ENCODE measurements at places on chromosomes 3 and 15. TPM values are rescaled to one million over a fixed set of nuclear protein-coding genes. Genes with fewer than 3 reads are reported as not detected.

DNA sequence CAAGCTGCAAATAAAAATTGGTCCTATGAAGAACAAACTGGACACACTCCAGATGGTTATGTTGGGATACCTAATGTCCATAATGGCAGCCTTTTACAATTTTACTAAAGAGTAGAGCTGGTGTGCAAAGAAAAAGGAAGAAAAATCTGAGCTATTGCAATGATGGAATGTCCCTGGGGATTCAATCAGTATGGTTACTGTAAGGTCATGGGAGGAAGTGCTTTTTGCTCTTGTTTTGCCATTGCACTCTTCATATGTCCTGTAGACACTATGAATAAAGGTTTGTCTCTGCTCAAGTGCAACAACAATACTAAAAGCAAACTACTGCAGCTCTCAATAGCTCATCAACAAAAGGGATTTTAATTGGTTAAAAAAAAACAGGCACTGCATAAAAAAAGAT, 5.4 kb downstream of the PFN2 start:
- no peak for DNase-seq

GOLGA6L7 gene
- total RNA-seq, result not detected

GRCh38 chr3:127800508-127800907, 21.8 kb downstream of the MGLL start:
- DNase-seq, result no peak

DNA sequence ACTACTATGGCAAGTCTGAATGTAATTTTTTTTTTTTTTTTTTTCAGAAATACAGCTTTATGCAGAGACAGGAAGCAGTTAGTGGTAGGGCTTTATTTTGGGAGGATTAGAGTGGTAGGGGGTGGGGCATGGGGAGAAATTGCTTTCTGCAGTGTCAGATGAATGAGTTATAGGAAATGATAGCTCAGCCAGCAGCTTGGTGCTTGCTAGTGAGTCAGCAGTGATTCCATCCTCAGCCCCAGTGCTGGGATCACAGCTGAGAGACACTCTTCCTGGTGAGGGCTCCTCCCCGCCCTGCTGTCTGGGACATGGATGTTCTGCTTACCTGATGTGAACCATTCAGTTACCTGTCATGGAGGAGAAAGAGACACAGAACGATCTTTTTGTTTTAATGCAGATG, 39.6 kb downstream of the SEMA6D start:
- no peak for DNase-seq

DNA sequence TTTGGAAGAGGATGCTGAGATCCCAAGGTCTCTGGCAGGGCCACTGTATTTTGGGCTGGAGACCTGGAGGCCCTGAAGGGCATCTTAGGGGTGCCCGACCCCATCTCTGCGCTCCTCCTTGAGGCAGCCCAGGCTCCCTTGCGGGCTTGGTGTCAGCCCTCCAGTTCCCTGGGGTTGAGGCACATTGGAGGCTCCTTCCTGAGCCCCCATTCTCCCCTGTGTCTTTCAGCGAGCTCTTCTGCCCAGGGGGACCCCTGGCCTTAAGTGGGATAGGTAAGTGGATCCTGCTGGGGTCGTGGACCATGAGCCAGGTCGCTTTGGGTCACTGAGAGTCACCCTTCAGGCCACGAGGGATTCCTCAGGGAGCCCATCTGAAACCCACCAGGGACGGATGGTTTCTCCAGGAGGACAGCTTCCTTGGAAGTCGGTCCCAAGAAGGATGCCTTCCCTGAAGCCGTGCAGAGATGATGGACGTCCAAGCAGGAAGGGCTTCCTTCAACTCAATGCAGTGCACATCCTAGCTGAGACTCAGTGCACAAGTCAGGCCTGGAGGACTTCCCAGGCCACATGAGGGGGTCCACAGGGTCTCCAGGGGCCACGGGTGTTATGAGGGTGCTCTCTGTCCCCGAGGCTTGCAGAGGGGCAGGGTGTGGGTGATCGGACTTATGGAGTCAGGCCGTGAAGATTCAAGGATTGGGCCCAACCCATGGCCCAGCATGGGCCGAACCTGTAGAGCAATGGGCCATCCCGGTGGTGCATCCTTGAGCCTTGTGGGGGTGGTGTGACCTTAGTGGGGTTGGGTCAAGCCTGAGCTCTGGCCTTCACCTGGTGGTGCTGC, 224.3 kb downstream of the SNRPN start:
- DNase-seq, result peak; percentile 51

DNA sequence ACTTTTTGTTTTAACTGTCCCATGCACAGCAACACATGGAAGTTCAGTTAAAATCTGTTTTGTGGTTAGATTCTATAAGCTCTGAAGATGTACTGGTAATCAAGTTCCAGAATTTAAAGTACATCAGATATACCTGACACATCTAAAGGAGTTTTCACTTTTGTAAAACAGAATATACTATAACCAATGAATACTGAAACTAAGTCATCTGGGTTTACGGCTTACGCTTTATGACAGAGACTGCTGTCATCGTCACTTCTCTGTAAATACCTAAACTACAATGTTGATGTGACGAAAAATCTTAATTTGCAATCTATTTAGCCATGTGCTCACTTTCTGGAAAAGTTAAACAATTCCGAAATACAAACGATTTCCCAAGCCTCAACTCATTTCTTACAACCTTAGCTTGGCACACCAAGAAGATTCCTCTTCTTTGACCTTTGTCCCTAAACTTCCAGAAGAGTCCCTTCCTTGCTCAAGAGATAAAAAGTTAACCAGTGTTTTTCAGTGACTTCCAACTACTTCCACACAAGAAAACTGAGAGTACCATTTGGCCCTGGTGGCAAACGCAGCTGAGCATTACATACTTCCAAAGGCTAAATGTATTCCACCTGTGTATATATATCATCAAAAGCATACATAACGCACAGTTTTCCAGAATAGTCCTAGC, 56.8 kb upstream of the NEK10 start:
- no peak for DNase-seq

DNA sequence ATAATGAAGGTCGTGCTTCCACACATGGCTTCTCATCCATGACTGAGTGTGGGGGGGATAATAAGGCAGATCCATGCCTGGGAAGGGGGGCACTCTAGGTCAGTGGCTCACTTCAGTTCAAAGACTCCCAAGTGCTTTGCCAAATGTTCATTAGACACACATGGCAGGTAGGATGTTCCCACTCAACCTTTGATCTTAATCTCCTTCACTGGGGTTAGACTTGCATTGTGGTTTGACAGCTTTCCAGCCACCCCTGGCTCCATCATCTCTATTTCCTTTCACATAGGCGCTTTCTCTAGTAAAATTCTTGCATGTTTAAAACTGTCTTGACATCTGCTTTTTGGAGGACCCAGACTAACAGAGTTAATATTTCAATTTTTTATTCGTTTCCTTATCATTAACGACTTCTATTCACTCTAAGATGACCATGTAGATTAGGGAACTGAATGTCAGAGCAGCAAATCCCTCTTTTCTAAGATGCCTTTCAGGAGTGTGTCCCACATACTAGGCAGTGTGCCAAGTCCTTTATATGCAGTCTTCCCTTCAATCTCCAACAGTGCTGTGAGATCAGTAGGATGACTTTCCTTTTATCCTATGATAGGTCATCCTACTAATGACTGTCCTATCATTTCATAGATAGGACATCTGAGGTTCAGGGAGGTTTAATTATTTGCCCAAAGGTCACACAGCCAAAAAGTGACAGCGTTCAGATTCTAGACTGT, 57.9 kb downstream of the BTD start:
- no peak for DNase-seq

GRCh38 chr3:119352863-119353527, 58.8 kb downstream of the ARHGAP31 start:
- no peak for DNase-seq

- no peak for DNase-seq
These were observed 61.7 kb downstream of the STRIT1 start for GRCh38 chr3:155231792-155232191.

GRCh38 chr15:76147906-76148570, 88.3 kb downstream of the TMEM266 start:
- no peak for DNase-seq

DNA sequence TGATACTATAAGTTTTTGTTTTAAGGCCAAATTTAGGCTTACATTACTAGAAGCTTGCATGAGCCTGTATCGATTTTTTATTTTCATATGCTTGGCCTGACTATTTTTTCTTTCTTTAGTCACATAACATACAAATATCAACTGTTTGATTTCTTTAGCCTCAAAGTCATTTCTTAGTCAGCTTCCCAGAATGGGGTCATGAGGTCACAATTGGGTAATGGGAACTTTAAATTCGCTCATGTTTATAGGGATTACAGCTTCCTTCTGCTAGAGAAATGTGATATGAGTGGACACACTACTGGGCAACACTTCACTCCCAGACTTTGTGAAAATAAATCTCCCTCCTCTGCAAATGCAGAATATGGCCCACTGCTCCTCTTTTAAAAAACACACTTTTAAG, 9.1 kb upstream of the TIPARP start:
- no peak for DNase-seq

GRCh38 chr3:93989241-93989640, 9.3 kb downstream of the ARL13B start:
- DNase-seq, result no peak

GP5 gene
- total RNA-seq, result not detected

DNA sequence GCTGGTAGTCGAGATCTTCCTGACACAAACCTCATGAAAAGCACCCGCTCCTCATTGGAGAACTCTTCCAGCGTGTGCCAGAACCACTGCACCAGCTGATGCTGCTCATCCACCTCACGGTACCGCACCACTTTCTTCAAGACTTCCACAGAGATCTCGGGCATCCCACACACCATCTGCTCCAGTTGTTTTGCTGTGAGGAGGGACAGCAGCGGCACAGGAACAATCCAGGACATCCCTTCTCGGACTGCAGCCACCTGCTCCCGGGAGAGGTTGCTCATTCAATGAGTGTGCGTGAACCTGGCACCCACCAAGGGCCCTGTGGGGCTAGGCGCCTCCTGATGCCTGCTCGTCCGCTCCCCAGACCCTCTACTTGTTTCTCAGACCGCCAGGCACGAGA, 15.1 kb downstream of the FBXL22 start:
- no peak for DNase-seq

CCR3 gene
- total RNA-seq, result not detected

DNA sequence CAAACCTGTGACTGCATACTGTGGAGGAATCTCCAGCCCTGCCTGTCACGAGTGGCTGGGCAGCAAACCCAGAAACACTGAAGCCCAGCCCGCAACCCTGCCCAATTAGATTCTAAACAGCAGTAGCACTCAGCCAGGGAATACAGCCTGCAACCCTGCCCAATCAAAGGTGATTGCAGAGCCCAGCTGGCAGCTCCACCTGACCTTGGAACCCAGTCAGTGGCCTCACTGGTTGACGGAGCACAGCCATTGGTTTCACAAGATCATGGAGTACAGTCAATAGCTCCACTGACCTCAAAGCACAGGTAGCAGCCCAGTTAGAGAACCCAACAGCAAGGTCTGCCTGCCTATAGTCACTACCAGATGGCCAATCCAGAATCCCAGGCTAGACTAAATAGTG, 35.2 kb upstream of the MYLK start:
- DNase-seq, result no peak

ACP3 gene
- total RNA-seq, result 2.5 TPM

SLC9C1 gene
- total RNA-seq, result not detected

DNA sequence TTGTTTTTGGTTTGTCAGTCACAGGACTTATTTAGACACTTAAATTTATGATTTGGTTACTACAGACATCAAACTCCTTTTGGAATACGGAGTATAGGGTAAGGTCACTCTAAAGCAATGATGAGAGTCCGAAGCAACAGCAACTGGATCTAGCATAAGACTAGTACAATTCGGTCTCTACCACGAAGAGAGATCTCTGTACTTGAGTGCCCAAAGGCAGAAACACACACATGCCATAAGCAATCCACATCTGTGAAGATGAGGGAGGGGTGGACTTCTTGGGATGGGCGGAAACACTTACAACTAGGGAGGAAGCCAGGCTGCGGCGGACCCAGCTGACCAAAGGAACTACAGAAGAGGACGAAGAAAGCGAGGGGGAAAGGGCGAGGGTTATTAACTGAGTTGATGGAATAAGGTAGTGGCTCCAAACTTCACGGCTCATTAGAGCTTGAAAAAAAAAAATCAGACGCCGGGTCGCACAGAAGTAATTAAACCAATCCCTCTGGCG, 595 bp downstream of the DPH6 start:
- no peak for DNase-seq

TRPM1 gene
- 0.93 TPM for total RNA-seq

GRCh38 chr3:101252945-101253344, 67.4 kb downstream of the IMPG2 start:
- DNase-seq, result no peak

- no peak for DNase-seq
These were observed 16.7 kb upstream of the PPP1R2 start for GRCh38 chr3:195559723-195560409.

ITPKA gene
- total RNA-seq, result 0.16 TPM

KBTBD13 gene
- not detected for total RNA-seq

ATP13A5 gene
- not detected for total RNA-seq

DNA sequence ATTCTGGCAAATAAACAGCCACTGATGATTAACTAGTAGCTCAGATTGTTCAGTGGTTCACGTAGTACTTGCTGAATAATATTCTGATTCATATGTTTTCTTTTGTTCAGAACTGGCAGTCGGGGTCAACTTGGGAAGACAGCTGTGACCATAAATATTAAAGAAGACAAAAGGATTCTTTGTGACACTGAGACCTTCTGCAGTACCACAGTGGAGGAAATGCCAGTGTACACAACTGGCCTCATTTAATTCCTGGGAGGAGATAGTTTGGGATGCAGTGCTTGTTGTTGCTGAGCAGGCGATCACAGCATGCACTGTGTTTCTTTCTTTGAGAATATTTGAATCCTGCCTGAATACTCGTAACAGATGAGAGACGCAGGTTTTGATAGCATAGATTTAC, 26.7 kb upstream of the MCF2L2 start:
- DNase-seq, result no peak

MUC4 gene
- not detected for total RNA-seq

- DNase-seq, result no peak
These were observed 1072.0 kb downstream of the NSUN3 start for GRCh38 chr3:95134693-95135413.

GRCh38 chr3:139721370-139721769, 43.6 kb upstream of the NMNAT3 start:
- no peak for DNase-seq

- DNase-seq, result no peak
These were observed 31.1 kb downstream of the SLCO3A1 start for GRCh38 chr15:91884606-91885005.

GNAT1 gene
- total RNA-seq, result not detected

DNA sequence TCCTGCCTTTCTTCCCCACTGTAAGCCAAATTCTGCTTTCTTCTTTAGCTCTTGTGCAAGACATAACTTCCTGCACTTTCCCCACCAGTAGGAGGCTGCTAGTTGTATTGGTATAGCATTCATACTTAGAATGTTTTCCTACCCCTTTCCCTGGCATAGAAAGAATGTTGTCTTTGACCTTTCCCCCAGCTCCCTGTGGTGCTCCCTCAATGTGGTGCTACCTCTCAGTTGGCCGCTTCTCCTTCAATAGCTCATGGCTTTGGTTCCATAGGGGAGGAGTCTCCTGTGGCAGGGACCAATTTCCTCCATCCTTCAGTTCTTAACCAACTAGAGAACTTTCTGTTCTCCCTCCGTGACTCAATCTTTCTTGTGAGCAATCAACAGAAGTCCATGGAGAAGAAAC, 67.5 kb upstream of the AKAP13 start:
- DNase-seq, result no peak
